ENCODE measurements at places on chromosomes 1 and 21.
A peak's percentile ranks its signal among the peaks of the same experiment; 100 is the strongest.

GRCh38 chr1:32122151-32122550, 14.3 kb downstream of the KPNA6 start:
- DNase-seq: no peak

DNA sequence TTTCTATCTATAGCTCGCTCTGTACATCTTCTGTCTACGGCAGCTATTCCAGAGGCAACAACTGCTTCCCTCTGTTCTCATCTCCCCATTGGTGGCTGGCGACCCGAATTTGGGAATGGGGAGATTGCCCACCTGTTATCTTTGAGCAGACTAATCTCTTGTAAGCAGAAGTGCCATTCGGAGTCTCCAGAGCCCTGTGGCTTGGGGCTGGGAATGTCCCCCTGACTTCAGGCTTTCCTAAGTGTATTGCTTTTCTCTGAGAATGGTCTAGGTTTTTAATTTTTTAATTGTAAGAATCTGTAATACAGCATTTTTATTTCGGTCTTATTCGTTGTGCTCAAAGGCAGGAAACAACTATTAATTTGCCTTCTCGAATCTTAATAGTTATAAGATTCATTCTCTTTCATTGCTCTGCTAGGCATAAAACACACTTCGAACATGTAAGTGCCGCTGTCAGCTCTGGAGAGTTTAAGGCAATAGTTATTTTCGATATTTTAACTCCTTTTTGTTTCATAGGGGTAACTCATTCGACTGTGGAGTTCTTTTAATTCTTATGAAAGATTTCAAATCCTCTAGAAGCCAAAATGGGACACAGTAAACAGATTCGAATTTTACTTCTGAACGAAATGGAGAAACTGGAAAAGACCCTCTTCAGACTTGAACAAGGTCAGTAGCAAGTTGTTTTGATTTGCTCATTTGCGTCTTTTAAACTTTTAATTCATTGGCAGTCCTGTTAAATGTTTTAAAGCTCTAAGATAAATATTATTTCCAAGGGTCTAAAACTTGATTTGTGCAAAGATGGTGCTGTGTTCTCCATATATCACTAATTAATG, 514 bp downstream of the AGL start:
- DNase-seq: peak; percentile 98

DNA sequence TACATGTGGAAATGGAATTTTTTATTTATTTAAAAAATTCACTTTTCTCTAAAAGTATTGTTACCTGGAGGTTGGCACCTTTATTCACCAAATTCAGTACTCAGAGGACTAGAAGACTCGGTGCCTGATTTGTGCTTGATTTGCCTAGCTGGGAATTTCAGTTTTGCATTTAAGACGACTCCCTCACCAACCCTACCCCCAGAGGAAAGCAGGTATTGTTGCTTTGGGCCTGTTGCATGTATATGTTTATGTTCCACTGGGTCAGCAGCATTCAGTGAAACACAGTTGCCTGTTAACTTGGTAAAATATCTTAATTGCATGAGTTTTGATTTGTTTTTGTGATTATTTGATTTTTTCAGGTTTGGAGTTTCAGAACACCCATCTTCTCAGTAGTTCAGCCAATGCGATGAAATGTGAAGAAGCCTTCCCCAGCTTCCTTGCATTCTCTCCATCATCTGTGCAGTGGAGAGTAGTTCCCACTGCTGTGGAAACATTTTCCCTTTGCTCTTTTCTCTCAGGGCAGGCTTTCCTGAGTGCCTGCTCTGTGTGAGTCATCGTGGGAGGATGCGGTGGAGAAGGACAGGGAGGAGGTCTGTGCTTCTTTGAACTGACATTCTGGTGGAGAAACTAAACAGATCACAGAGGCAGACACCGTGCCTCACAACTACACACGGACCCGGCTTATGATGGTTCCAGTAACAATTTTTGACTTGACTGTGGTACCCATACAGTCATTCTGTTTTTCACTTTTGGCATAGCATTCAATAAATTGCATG, 6.4 kb downstream of the ADARB1 start:
- DNase-seq: no peak

DNA sequence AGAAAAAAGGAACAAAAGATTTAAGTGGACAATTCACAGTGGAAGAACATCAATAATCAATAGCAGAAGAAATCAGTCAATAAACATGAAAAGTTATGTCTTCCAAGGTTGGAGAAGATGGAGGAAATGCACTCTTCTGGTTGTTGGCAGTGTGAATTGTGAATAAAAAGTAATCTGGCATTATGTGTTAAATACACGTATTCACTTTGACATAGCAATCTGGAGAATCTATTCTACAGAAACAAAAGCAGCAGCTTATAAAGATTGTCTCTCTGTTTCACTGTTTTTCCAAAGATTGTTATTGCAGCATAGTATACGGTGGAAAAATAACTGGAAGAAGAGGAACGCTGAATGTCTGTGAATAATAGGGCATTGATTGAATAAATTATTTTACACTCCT, 169.4 kb downstream of the NEK7 start:
- DNase-seq: no peak

- no peak for DNase-seq
These were observed 775 bp downstream of the TMEM125 start for GRCh38 chr1:43270421-43271095.

DNA sequence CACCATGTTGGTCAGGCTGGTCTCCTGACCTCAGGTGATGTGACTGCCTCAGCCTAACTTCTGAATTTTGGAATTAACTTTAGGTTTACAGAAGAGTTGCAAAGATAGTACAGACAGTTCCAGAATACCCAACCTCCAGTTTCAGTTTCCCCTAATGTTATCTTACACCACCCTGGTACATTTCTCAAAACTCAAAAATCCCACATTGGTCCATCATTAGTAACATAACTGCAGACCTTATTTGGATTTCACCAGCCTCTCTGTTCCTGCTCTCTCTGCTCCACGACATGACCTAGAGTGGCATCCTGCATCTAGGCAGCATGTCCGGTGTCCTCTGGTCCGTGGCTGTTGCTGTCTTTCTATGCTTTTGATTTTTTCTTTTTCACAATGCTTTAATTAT, 5.0 kb upstream of the ZC3H12A start:
- DNase-seq: no peak

GRCh38 chr1:177171536-177172123, 872 bp downstream of the BRINP2 start:
- DNase-seq: no peak

- DNase-seq: no peak
These were observed 28.2 kb downstream of the LAMC2 start for GRCh38 chr1:183214021-183214970.

DNA sequence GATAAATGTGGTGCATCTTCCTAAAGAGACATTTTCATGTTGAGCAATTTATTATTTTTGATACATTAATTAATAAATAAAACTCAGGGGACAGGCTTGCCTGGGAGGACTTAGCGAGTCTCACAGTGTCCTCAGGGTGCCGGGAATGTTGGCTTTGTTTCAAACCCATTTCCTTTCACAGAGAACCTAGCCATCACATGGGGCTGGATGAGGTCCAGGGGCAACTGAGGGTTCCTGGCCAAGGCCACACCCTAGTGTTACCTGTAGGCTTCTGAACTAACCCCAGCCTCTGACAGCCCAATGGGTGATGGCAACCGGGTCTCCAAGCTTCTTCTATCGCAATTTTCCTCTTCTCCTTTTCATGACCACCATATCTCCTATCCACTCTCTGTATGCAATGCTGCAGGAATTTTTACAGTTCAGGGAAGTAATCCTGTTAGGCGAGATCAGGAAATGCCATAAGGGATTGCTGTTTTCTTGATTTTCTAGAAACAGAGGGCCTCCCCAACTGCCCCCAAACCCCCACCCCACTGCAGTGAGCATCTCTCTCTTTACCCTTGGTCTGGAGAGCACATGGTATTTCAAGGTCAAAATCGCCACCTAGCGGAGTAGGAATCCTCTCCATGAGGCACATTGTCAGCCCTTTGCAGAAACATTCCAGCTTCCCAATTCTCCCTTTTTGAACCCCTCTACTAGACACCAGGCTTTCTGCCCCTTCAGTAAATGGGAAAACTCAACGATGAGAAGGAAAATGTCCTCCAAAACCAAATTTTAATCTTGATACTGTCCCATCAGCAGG, 22.1 kb upstream of the SMYD3 start:
- DNase-seq: peak; percentile 60

DNA sequence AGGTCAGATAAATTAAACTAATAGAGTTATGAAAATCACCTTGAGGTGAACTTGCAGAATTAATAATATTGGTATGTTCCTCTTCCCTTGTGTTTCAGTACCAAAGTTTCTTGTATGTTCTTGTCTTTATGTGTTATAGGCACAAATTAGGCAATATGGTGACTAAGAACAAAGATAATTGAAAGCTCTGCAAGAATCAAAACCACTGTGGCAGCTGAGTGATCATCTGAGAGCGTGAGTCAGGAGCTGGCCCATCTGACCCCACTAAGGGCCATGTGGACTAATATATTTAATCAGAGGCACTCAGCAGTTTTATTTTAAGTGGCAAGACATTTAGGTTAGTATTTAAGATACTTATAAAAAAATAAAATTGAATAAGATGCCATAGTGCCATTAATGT, 12.8 kb upstream of the CASQ2 start:
- no peak for DNase-seq

DNA sequence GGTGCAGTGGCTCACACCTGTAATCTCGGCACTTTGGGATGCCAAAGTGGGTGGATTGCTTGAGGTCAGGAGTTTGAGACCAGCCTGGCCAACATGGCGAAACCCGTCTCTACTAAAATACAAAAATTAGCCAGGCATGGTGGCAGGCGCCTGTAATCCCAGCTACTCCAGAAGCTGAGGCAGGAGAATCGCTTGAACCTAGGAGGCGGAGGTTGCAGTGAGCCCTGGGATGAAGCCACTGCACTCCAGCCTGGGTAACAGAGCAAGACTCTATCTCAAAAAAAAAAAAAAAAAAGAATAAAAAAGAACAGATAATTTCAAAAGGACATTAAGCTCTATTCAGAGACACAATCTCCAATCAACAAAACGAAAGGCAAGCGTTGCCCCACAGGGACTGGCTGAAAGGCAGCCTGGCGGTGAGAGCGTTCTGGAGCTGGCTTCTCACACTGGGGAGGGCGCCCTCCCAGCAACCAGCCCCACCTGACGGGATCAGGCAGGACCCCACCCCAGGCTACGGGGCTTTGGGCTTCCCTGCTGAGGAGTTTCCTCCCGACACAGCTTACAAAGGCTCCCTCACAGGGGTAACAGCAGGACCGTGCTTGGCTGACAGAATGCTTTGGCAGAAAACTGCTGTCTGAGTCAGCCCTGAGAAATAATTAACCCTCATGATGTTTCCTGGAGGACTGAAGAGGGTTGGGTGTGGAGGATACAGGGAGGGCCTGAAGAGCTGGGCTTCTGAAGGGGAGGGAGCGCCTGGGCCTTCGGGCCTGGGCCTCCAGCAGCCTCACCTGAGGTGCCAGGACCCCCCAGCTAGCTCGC, 31.1 kb upstream of the SRP9 start:
- no peak for DNase-seq

GRCh38 chr1:113303267-113303666, 87.0 kb upstream of the MAGI3 start:
- peak; percentile 11 for DNase-seq

GRCh38 chr1:27876341-27877114, 4.2 kb downstream of the THEMIS2 start:
- DNase-seq: no peak

DNA sequence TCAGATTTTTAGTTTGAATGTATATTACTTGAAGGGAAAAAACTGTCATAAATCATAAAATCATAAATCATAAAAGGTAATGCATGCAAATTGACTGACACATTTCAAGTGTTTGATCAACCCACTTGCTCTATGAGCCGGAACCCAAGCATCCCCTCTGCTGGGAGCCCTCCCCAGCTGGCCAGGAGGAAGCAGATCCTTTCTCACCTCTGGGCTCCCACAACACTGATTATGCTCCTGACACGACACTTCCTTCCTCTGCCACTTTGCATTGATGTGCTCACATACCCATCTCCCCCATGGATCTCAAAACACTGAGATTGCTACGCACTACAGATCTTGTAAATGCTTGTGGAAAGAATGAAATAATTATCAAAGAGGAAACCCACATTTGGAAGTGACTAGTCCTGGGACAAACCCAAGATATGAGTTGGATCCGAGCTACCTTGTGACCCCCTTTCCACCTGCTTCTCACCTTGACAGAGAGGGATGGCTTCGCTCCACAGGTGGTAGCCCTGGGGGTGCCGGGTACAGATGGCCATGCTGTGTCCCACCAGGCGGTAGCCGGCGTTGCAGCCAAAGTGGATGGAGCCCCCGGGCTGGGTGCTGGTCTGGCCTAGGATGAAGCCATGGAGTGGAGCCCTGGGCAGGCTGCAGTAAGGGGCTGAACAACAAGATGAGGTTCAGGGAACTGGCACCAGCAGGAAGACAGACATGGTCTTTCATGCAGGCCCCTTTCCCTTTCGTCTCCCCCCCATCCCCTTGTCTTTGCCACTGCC, 104.6 kb downstream of the ZSCAN20 start:
- DNase-seq: no peak

- DNase-seq: no peak
These were observed 101.7 kb downstream of the SSBP3 start for GRCh38 chr1:54304518-54304917.

DNA sequence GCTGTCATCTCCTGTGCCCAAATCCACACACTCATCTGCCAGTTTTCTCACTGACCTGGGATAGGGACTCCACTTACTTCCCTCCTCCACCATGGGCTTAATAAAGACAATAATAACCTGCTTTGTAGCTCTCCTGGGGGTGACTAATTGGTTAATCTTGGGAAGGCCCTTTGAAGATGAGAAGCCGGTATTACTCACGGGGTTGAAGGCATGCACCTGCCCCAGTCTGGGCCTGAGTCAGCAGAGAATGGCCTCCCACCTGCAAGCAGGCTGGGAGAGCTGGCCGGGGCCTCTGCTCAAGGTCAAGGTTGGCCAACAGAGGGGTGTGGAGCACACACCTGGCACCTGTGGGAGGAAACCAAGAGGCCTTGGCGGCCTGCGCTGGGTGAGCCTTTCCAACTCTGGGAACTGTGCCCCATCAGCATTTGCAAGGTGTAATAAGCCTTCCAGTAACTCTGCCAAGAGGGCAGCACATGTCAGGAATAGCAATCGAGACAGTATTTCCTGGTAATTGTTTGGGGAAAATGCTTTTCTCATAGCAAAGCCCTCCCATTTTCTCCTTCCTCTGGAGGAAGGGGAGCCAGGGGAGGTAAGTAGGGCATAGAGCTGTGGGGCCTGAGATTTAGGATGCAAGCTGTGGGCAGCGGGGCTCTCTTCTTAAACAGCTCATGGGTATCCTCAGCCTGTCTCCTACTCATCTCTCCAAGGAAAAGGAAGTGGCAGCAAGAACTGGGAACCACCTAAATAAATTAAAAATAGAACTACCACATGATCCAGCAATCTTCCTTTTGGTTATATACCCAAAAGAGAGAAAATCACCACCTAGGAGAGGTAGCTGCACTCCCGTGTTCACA, 49.0 kb downstream of the TOMM20 start:
- DNase-seq: peak; percentile 84

DNA sequence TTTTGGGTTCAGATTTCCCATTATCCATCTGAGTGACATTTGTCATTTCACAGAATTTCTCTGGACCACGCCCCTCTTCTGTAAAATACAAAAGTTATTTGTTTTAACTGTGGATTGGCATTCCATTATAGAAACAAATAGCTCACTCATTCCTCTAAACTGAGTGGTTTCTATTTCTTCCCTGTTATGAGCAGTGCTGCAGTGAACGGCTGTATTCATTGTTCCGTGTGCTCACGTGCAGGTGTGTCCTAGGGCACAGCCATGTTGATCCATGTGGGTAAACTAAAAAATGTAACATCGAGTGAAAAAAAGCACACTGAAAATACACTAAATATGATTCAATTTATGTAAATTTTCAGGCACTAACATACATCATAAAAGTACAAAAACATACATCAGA, 27.0 kb upstream of the IL12RB2 start:
- no peak for DNase-seq
